ENCODE measurements at places on chromosomes 1 and 21. TPM values are rescaled to one million over a fixed set of nuclear protein-coding genes. Genes with fewer than 3 reads are reported as not detected.

- H3K27me3 ChIP-seq: no peaks in the 10 kb centered on the region
- H3K36me3 ChIP-seq: no peaks in the 10 kb centered on the region
- no peaks in the 10 kb centered on the region for H3K4me1 ChIP-seq
Observed at GRCh38 chr1:108512239-108513043, 47.5 kb upstream of the EEIG2 start.

GRCh38 chr1:87735750-87736149 lies 407.1 kb downstream of the LMO4 start:
- H3K4me1 ChIP-seq: no peaks in the 10 kb centered on the region
- no peak for DNase-seq
- H3K4me3 ChIP-seq: no peak overlapping the region
- no peak overlapping the region for H3K27ac ChIP-seq
- H3K36me3 ChIP-seq: no peaks in the 10 kb centered on the region

DNA sequence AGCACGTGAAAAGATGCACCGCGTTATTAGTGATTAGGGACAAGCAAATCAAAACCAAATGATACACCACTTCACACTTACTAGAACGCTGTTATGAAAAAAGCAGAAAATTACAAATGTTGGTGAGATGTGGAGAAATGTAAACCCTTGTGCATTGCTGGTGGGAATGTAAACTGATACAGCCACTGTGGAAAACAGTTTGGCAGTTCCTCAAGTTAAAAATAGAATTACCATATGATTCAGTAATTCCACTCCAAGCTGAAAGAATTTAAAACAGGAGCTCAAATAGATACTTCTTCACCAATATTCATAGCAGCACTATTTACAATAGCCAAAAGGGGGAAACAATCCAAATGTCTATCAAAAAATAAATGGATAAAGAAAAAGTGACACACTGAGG lies 10.3 kb upstream of the EVI5 start:
- H3K27me3 ChIP-seq: no peaks in the 10 kb centered on the region
- no peak overlapping the region for H3K4me3 ChIP-seq
- no peak overlapping the region for H3K27ac ChIP-seq
- no peak for DNase-seq

DNA sequence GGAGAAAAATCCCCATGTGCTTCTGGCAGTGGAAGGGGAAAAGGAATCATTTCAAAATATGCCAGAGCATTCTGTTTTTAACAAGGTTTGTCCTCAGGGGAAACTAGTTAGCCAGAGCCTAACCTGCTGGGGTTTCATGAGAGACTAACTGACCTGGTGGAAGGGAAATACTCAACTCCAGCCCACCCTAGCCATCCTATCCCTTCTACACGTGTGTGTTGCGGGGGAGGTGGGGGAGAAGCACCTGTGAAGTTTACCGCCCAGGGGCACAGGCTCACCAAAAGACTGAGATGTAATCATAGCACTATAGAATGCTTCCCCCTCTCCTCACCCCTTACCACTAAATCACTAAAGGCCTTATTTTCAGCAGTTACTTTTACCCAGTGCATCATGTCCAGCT lies 139.5 kb downstream of the GRIK3 start:
- no peak for DNase-seq
- no peak overlapping the region for H3K27ac ChIP-seq
- H3K36me3 ChIP-seq: no peaks in the 10 kb centered on the region
- H3K4me1 ChIP-seq: no peaks in the 10 kb centered on the region

DNA sequence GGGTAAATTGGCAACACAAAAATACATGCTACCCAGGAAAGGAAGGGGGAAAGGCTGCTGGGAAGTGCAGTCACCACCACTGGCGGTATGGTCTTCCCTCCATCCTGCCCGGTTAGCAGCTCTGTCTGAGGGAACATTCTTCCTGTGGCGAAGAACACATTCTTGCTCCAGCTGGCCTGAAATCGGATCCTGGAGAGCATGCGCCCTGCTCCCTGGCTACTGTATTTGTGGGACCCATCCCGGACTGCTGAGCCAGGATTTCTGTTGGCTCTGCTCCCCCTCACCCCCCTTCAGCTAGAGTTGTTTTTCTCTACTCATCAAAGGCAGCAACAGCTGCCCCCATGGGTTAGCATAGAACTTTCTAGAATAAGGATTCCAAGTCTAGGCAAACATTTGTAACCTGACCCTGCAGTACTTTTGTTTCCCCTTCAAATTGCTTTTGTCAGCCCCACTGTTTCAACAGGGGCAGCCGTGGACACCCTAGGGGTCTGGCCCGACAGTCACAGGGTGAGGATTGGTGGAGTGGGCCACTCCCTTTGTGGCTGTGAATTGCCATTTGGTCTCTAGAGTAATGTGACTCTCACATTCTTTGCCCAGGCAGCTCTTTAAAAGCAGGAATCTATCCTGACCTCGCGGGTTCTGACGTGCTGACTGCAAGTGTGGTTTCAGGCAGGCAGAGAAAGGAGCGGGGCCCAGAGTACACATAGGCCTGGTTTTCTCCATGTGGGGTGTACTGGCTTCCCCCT lies 157.7 kb downstream of the TOMM20 start:
- DNase-seq: peak; percentile 84
- no peaks in the 10 kb centered on the region for H3K27me3 ChIP-seq
- H3K4me1 ChIP-seq: peaks cover 5% of the 10 kb centered on the region
- no peaks in the 10 kb centered on the region for H3K36me3 ChIP-seq
- peak overlapping the region; percentile 89 for H3K27ac ChIP-seq

- no peaks in the 10 kb centered on the region for H3K27me3 ChIP-seq
- H3K4me3 ChIP-seq: no peak overlapping the region
- no peak for DNase-seq
Observed at GRCh38 chr1:66758241-66758755, 6.0 kb downstream of the DYNLT5 start.

DNA sequence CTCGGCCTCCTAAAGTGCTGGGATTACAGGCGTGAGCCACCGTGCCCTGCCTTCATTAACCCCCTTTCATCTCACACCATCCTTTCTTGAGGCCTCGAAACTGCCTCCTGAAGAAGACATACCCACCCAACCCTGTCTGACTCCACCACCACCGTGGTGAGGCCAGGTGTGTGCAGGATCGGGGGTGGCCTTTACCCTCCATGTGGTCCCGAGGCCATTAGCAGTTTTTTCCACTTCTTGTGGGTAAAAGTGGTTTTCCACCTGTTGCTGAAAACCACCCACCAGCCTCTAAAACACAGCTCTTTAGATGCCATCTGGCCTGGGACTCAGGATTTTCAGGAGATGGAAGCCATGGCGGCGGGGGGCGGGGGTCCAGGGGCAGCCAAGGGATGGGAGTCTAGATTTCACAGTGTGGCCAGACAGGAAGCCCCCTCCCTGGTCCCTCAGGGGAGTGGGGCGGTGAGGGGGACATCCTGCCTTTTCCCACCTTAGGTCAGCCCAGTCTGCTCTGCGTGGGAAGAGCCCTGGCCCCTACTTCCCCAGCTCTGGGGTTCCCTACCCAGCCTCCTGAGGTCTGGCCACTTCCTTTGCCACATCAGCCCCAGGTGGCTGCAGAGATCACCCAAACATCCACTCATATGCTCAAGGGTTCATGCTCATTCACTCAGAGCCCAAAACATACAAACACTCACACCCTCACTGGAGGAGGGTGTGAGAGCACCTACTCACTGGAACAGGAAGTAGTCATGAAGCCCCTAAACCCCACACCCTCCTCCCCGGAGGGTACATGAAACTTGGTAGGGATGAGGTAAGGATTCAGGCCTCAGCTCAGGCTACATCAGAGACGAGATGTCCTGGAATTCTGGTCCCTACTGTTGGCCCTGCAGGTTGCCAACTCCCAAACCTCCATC lies 2.3 kb downstream of the FGR start:
- no peaks in the 10 kb centered on the region for H3K27me3 ChIP-seq
- peak overlapping the region; percentile 40 for H3K27ac ChIP-seq
- H3K4me1 ChIP-seq: no peaks in the 10 kb centered on the region
- DNase-seq: no peak

Gene B3GALT2
- total RNA-seq: 0.29 TPM

Measured in breast epithelium (tissue), 4 donors.